ENCODE measurements at places on chromosomes 2 and 18.

- DNase-seq = no peak
Observed at GRCh38 chr2:216201692-216202306, 92.7 kb downstream of the XRCC5 start.

DNA sequence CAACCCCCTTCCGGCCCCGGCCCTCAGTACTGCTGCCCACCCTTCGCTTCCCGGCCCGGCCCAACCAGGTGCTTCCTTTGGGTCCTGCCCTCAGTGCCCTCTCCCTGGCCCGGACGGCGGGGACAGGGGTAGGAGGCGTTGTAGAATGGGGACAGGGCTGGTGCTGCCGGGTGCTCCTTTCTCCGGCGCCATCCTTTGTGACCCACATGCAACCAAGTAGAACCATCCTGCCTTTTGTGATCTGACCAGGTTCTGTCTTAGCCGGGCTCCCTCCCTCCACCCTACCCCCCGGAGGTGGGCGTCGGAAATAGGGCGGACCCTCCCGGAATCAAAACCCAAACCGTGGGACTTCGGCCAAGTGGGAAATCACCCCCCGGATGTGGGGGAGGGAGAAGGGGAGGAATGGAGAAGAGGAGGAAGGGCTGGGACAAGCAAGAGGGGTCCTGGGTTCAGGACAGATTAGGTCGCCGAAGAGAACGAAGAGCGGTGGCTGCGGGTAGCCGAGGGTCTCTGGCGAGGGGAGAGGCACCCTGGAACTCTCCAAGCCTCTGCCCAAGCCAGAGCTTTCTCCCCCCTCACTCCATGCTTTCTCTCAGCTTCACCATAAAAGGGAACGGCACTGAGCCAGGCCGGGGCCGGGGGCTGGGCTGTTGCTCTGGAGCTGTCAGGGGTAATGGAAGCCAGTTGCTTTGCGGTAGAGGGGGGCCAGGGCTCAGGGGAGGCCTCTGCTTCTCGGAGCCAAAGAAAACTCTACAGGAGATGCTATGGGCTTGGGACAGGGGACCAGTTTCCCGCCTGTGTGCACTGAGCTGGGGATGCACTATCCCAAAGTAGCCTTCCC lies 756 bp upstream of the OST4 start:
- DNase-seq = no peak

GRCh38 chr2:203740871-203741281 lies 34.4 kb downstream of the CD28 start:
- no peak for DNase-seq

DNA sequence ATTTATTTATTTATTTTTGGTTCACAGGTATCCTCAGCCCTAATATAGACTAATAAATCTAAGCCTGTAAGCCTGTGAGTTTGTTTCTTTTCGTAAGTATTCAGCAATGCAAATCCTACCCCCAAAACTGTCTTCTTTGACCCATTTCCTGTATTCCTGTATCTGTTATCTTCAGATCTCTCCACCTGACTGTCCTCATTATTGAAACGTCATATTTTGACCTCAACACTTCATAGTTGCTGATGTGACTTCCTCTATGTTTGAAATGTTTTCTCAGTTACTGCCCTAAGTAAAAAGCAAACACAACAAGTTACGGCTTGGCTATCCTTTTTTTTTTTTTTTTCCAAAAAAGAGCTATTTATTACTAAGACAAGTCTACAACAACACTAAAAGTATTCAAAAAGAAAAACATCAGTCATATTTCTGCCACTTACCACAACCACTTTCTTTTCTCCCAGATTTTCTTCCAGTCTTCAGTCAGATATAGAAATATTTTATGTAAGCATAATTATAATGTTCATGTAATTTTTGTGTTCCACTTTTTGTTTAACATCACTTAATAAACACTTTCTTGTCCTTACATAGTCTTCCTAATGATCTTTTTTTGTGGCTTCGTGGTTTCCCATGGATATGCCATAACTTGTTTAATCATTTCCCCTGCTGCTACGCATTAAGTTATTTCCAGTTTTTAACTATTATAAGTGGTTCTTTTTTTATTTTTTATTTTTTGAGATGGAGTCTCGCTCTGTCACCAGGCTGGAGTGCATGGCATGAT lies 45.0 kb upstream of the EML4 start:
- no peak for DNase-seq

DNA sequence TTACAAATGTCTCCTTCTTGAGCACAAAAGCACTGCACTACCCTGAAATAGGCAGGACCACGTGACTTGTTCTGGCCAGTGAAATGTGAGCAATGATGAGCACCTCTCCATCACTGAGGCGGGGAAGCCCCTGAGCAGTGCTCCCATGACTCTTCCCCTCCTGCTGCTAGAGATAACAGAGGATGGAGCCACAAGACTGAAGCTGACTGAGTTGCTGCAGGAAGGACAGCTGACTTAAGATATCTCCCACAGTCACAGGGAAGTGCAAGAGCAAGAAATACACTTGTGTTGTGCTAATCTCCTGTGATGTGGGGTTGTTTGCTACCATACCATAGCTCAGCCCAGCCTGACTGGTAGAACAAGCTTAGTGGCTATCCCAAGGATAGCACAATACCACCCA lies 38.7 kb downstream of the STK39 start:
- no peak for DNase-seq

GRCh38 chr2:19185086-19185485 lies 173.3 kb downstream of the OSR1 start:
- DNase-seq = no peak

- no peak for DNase-seq
Observed at GRCh38 chr2:222673883-222674282, 2.4 kb downstream of the MOGAT1 start.

DNA sequence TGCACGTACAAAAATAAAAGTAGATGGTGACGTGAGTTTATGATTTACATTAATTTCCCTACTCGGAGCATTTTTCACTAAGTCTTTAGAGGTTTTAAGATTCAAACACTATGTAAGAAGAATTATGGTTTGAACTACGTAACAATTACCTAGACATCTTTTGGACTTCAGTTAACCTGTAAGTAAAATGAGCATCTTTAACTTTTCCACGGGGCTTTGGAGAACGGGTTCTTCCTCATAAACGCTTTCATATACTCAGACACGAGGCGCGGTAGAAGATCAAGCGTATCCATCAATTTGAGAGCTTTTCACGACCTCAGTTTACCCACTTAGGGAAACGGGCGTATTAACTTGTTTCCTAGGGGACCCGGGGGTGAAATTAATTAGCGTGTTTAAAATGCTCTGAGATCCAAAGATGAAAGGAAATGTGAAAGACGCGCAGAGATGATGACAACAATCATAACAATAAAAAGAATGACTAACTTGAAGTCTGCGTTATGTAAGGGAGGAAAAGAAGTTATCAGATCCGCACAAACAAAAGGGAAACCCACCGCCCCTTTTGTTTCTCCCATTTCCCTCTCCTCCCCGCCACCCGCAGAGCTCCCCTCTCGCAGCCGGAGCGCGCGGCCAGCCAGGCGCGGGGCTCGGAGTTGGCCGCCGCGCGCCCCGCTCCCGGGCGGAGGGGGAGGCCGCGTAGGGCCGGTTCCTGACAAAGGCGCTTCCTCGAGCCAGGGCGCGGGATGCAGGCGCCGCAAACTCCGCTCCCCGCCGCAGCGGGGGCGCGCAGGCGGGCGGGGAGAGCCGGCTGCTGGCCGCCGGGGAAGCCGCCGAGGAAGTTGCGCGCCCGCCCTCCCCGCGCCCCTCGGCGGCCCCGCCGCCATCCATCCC lies 807 bp downstream of the PELI1 start:
- peak; percentile 43 for DNase-seq
